ENCODE measurements at places on chromosomes 7 and 10.

GRCh38 chr10:68897336-68897741 lies 3.8 kb upstream of the DDX50 start:
- DNase-seq: no peak

DNA sequence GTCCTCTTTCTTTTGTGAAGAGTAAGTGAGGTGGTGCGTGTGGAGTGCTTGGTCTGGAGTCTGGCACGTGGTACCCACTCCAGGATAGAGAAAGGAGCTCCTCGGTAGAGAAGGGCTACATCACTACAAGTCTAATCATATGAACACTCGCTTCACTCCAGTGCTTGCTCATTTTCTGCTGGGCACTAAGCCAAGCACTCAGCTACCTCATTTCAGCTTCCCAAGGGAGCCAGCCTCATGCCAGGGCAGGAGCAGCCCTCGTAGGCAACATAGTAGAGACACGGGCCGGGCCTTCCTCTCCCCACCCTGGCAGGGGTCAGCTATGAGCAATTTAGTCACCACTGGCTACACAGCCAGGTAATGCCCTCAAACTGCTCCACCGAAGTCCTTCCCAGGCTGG lies 11.4 kb upstream of the HSPA12A start:
- no peak for DNase-seq

GRCh38 chr10:101565936-101566332 lies 22.1 kb downstream of the POLL start:
- DNase-seq: no peak

- DNase-seq: peak; percentile 59
Observed at GRCh38 chr7:142791502-142791901, 20.7 kb downstream of the PRSS2 start.

All from activated T-cell treated with anti-CD3 and anti-CD28 coated beads, Interleukin-2, amount 50 U/mL, for 24 hours (primary cell).